Osteocyte (in vitro differentiated cells): ENCODE measurements at places on chromosomes 16 and 17. TPM values are rescaled to one million over a fixed set of nuclear protein-coding genes. Genes with fewer than 3 reads are reported as not detected.

Gene HOXB7
- total RNA-seq: not detected in 2 replicates

Gene CES1
- not detected in 2 replicates for total RNA-seq

Gene EVI2B
- not detected in 2 replicates for total RNA-seq

Gene KIF18B
- 5.6 and 6.9 TPM in 2 replicates for total RNA-seq

Gene SDR42E1
- not detected in 2 replicates for total RNA-seq

Gene TVP23A
- total RNA-seq: not detected in 2 replicates

Gene C17orf78
- total RNA-seq: not detected in 2 replicates
